Endodermal cell (in vitro differentiated cells): ENCODE measurements at places on chromosomes 13 and 19. TPM values are rescaled to one million over a fixed set of nuclear protein-coding genes. Genes with fewer than 3 reads are reported as not detected.

DNA sequence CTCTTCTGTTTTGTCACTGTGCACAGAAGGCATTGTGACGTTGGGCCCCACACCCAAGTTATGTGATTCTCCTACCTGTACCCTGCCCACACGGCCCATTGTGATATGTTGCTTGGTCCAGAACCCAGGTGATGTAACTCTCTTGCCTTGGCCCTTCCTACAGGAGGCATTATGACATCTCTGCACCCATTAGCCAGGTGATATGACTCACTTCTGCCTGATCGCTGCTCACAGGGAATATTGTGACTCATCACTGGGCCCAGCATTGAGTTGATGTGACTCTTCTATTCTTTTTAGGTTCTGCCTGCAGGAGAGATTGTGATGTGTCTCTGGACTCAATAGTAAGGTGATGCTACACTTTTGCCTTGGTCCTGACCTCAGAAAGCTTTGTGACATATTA, 65.4 kb upstream of the ZNF91 start:
- H3K36me3 ChIP-seq = no peaks in the 10 kb centered on the region
- H3K27ac ChIP-seq = no peak overlapping the region

DNA sequence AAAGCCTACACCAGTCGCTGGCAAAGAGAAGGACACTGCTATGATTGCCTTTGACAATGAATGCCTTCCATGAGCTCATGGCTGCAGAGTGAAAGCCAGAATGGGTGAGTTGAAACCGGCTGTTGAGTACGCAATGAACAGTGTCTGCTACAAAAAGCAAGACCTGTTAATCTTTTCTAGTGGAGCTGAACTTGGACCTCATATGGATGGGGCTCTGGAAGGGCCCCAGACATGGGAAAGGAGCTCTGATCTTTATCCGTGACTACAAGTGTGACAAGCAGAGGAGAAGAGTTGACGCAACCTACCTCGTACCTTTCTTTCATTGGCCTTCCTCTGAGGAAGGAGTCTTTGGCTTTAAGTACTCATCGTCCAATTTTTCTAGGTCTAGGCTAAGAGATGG, 67.1 kb upstream of the TSC22D1 start:
- H3K36me3 ChIP-seq = no peaks in the 10 kb centered on the region
- peaks cover 3% of the 10 kb centered on the region for H3K4me1 ChIP-seq
- no peak overlapping the region for H3K4me3 ChIP-seq
- H3K27ac ChIP-seq = no peak overlapping the region

DNA sequence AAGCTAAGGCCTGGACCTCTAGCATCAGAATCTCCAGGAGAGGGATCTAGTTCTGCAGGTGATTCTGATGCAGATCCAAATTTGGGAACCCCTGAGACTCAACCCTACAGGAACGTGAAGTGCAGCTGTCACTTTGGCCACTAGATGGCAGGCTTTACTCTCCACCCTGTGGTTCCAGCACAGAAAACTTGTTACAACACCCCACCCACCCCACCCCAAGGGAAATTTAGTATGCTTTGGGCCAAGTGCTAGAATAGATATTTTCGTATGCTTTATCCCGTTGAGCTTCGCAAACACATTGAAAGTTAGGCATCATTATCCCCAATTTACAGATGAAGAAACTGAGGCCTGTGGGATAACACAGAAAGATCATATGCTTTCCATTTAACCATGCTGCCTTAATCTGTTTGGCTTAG, 232.0 kb downstream of the B3GLCT start:
- no peak overlapping the region for H3K4me3 ChIP-seq
- no peaks in the 10 kb centered on the region for H3K27me3 ChIP-seq
- H3K36me3 ChIP-seq = no peaks in the 10 kb centered on the region

CYP4F8 gene
- total RNA-seq = not detected in 3 replicates

OVOL3 gene
- not detected in 2 replicates for total RNA-seq

KASH5 gene
- total RNA-seq = 0.13 TPM in 1 of 2 replicates, not detected in the other

ZNF699 gene
- 7.5 to 9.0 TPM (median 8.2 TPM) in 3 replicates for total RNA-seq
